H9 (cell line): ENCODE measurements at places on chromosomes 3 and 15.

- H3K27me3 ChIP-seq, result no peaks in the 10 kb centered on the region
- H3K27ac ChIP-seq, result no peak overlapping the region
- H3K4me1 ChIP-seq, result no peaks in the 10 kb centered on the region
- DNase-seq, result no peak
Measured at GRCh38 chr15:60843482-60843881, 364.5 kb upstream of the ICE2 start.

DNA sequence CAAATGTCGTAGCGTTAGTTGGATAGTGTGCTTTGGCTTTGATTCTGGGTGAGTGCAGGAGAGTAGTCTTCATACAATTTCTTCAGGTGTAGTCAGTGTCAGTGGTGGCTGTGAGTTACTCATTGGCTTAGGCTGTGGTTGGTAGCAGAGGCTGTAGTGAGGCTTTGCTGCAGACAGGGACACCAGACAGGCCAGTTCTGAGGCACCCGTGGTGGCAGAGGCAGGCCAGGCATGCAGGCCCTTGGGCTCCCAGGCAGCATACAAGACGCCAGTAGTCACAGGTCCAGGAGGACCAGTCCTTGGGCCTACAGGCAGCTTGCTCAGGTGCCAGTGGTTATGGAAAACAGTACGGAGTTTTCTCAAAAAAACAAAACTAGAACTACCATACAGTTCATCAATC, 61.3 kb downstream of the DMXL2 start:
- no peaks in the 10 kb centered on the region for H3K4me1 ChIP-seq
- H3K27me3 ChIP-seq, result no peaks in the 10 kb centered on the region
- DNase-seq, result peak; percentile 61
- H3K36me3 ChIP-seq, result no peaks in the 10 kb centered on the region

- H3K4me3 ChIP-seq, result no peak overlapping the region
- DNase-seq, result no peak
- H3K27ac ChIP-seq, result no peak overlapping the region
- peaks cover 12% of the 10 kb centered on the region for H3K36me3 ChIP-seq
Measured at GRCh38 chr3:52086976-52087663, 30.7 kb upstream of the DUSP7 start.

- no peaks in the 10 kb centered on the region for H3K4me1 ChIP-seq
- no peak for DNase-seq
- H3K27me3 ChIP-seq, result no peaks in the 10 kb centered on the region
- no peaks in the 10 kb centered on the region for H3K36me3 ChIP-seq
- H3K27ac ChIP-seq, result no peak overlapping the region
Measured at GRCh38 chr3:188415196-188415595, 261.2 kb downstream of the LPP start.

GRCh38 chr15:52255008-52255407, 40.6 kb downstream of the MYO5C start:
- H3K36me3 ChIP-seq, result no peaks in the 10 kb centered on the region; the same call in 2 of the 3 replicates
- no peak overlapping the region for H3K27ac ChIP-seq
- DNase-seq, result no peak
- H3K4me1 ChIP-seq, result no peaks in the 10 kb centered on the region; the same call in 1 of the 2 replicates

GRCh38 chr3:49017229-49017970, 980 bp downstream of the DALRD3 start:
- H3K27ac ChIP-seq, result no peak overlapping the region
- H3K4me1 ChIP-seq, result no peaks in the 10 kb centered on the region
- no peak for DNase-seq
- H3K27me3 ChIP-seq, result no peaks in the 10 kb centered on the region

GRCh38 chr3:194277786-194278130, 73.4 kb downstream of the CPN2 start:
- no peak overlapping the region for H3K4me3 ChIP-seq
- DNase-seq, result no peak
- no peaks in the 10 kb centered on the region for H3K27me3 ChIP-seq

- H3K27me3 ChIP-seq, result no peaks in the 10 kb centered on the region
- peak; percentile 88 for DNase-seq
- H3K4me1 ChIP-seq, result no peaks in the 10 kb centered on the region; the same call in 1 of the 2 replicates
- no peak overlapping the region for H3K27ac ChIP-seq
- 0 out of 3 replicates have a peak overlapping the region, but pooled peaks have one; percentile 32 for H3K4me3 ChIP-seq
- H3K36me3 ChIP-seq, result no peaks in the 10 kb centered on the region
Measured at GRCh38 chr15:75775296-75776064, 62.8 kb upstream of the CSPG4 start.

DNA sequence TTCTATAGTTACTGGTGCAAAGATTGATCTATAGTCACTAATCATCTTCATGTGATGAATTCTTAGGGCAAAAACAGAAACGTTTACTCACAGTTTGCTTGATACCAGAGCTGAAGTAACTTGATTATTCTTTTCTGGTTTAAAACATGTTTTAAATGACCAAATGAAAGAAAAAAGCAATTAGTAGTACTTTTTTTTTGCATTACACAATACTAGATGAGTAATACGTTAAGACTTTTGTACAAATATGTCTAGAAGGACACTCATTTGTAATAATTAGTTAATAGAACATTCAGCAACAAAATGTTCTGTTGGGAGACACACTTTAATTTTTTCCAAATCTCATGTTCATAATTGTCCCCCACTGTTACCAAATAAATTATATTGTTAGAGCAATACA, 523.2 kb downstream of the SOX2 start:
- H3K27ac ChIP-seq, result no peak overlapping the region
- H3K4me3 ChIP-seq, result no peak overlapping the region
- no peaks in the 10 kb centered on the region for H3K36me3 ChIP-seq
- H3K4me1 ChIP-seq, result no peaks in the 10 kb centered on the region; the same call in 1 of the 2 replicates

DNA sequence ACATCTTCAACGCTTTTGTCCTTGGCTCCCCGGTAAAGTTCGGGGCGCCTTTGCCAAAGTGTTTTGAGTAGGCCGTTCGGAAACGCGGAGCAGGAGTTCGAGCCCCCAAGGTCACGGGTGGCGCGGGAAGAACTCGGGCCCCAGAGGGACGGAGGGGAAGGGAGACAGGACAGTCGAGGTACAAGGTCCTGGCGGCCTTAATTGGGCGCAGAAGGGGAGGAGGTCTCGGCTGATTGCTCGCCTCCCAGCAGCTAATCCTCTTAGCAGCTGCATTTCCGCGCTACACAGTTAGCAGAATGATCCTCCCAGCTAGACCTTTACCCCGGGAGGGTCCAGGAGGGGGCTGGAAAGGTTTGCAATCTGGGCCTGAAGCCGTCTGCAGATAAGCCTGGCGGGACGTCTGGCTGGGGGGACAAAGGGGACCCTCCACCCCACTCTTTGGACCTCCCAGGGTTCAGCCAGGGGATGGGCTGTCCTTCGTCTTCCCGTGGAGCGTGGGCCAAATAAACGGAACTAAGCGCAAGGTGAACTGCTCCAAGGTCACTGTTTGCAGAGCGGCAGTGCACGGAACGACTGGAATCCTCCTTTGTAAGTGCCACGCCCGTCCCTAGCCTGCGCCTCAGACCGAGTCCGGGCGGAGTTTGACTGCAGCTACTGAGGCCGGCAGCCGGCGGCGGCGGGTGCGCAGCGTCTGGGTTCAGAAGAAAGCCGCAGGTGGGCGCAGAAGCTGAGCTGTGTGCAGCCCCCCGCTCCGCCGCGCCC, 7.2 kb downstream of the EOMES start:
- H3K27me3 ChIP-seq, result peaks cover 76% of the 10 kb centered on the region
- peak; percentile 64 for DNase-seq
- no peaks in the 10 kb centered on the region for H3K36me3 ChIP-seq
- peaks cover under 1% of the 10 kb centered on the region; the same call in 1 of the 2 replicates for H3K4me1 ChIP-seq
- no peak overlapping the region for H3K27ac ChIP-seq
- peak overlapping the region; percentile 48 for H3K4me3 ChIP-seq

DNA sequence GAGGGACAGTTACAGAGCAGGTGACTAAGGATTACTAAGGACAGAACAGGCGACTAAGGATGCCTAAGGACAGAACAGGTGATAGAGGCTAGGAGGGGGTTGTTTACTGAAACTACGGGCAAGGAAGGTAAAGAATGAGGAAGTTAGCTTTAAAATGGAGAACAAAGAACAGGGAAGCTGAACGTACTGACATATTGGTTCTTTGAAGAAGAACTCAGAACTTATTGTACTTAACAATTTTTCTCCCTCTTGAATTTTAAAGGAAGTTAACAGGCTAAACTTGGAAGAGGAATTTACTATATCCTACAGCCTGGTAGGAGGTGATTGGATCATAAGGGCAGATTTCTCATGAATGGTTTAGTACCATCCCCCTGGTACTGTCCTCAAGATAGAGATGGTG, 290.2 kb downstream of the SHQ1 start:
- DNase-seq, result no peak
- peaks cover 7% of the 10 kb centered on the region; the same call in 1 of the 2 replicates for H3K36me3 ChIP-seq
- no peak overlapping the region for H3K27ac ChIP-seq
- no peaks in the 10 kb centered on the region for H3K4me1 ChIP-seq

GRCh38 chr15:41480396-41481140, 13.1 kb upstream of the ITPKA start:
- H3K4me1 ChIP-seq, result no peaks in the 10 kb centered on the region
- DNase-seq, result no peak
- H3K27me3 ChIP-seq, result no peaks in the 10 kb centered on the region
- no peak overlapping the region for H3K27ac ChIP-seq
- no peak overlapping the region for H3K4me3 ChIP-seq

DNA sequence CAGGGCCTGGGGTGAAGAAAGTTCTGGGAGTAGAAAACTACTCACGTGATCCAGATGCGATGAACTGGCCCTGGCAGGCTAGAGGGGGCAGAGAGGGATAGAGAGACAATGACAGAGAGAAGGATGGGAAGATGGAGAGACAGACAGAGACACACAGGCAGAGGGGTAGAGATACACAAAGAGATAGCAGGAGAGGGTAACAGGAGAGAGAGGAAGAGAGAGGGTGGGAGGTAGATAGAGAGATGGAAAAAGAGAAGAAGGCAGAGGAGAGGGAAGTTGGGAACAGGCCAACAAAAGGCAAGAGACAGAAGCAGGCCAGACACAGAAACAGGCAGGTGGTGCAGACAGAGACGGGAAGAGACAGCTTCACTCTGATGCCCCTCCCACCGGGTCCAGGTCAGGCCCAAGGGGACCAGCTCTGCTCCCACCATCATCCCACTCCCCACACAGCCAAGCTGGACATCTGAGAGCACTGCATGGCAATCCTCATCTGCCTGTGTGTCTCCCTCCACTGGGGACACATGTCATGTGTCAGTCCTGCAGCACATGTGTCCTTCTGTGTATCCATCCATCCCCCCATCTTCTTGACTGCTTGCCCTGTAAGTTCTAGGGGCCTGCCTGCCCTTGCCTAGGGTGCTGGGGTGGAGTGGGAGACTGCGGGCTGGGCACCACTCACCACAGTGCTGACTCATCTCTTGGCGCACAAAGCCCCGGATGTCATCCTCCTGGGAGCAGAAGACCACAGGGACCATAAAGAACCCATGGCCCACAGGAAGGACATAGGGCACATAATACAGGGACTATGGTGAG, 2.2 kb upstream of the UCN2 start:
- H3K27ac ChIP-seq, result no peak overlapping the region
- H3K4me3 ChIP-seq, result no peak overlapping the region
- H3K36me3 ChIP-seq, result peaks cover 18% of the 10 kb centered on the region

DNA sequence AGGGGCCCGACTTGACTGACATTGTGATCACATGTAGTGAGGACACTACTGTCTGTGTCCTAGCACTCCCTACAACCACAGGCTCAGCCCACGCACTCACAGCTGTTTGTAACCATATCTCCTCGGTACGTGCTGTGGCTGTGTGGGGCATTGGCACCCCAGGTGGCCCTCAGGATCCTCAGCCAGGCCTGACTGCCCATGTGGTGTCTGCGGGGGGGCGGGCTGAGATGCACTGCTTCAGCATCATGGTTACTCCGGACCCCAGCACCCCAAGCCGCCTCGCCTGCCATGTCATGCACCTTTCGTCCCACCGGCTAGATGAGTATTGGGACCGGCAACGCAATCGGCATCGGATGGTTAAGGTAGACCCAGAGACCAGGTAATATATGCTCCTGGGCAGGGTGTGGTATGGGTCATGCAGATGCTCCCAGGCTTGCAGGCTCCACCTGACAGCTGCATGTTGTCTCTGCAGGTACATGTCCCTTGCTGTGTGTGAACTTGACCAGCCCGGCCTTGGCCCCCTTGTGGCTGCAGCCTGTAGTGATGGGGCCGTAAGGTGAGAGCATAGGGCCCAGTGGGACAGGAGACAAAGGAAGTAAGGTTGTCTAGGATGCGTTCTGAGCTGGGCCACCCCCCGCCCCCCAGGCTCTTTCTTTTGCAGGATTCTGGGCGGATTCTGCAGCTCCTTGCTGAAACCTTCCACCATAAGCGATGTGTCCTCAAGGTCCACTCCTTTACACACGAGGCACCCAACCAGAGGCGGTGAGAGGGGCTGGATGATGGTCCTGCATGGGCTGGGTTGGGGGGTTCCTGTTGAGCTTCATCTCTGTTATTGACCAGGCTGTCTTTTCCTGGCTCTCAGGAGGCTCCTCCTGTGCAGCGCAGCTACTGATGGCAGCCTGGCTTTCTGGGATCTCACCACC, 4.4 kb downstream of the DALRD3 start:
- no peaks in the 10 kb centered on the region for H3K27me3 ChIP-seq
- no peaks in the 10 kb centered on the region for H3K4me1 ChIP-seq
- H3K27ac ChIP-seq, result no peak overlapping the region
- DNase-seq, result peak; percentile 89

DNA sequence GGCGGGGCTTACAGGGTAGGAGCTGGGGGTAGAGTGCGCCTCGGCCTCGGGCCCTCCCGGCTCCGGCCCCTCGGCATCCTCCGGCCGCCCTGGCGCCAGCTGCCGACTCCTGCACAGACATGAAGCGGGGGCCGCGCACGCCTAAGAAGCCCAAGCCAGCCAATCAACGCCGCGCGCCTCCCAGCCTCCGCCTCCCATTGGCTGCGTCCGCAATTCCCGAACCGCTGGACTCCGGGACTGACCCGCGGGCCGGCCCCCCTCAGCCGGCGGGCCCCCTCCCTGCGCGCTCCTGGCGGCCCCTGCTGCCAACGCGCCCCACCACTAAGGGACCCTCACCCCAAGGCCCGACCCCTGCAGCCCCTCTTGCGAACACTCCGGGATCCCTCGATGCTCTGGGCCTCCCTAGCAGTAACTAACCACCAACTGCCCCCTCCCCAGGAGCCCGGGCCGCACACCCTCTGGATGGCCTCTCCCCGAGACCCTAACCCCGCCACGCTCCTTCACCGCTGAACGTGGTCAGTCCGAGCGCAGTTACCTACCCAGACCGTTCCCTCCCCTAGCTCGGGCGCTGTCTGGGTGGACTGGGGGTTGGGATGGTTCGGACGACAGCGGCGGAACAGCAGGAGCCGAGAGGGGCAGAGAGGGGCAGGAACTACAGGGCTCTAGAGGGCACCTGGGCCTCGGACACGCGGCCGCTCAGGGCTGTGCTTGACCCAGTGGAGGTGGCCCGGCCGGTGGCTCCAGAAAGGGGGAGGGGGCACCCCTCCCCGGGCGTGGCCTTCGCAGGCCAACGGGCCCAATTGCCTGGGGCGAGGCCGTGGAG, 5.0 kb downstream of the GATA2 start:
- peak overlapping the region; percentile 58 for H3K4me3 ChIP-seq
- H3K27ac ChIP-seq, result no peak overlapping the region
- peaks cover 87% of the 10 kb centered on the region for H3K27me3 ChIP-seq
- H3K4me1 ChIP-seq, result peaks cover 2% of the 10 kb centered on the region; the same call in 1 of the 2 replicates
- DNase-seq, result peak; percentile 93

- H3K36me3 ChIP-seq, result no peaks in the 10 kb centered on the region
- no peak overlapping the region for H3K27ac ChIP-seq
- peak overlapping the region; percentile 87 for H3K4me3 ChIP-seq
Measured at GRCh38 chr15:62059816-62060112, 483 bp downstream of the VPS13C start.

GRCh38 chr3:148600902-148601765, 96.6 kb upstream of the AGTR1 start:
- no peak overlapping the region for H3K4me3 ChIP-seq
- no peak for DNase-seq
- no peaks in the 10 kb centered on the region for H3K27me3 ChIP-seq
- H3K27ac ChIP-seq, result no peak overlapping the region
- no peaks in the 10 kb centered on the region for H3K36me3 ChIP-seq

GRCh38 chr3:50519471-50520089, 16.1 kb upstream of the CACNA2D2 start:
- H3K27me3 ChIP-seq, result no peaks in the 10 kb centered on the region

- no peak overlapping the region for H3K4me3 ChIP-seq
- H3K4me1 ChIP-seq, result peaks cover 5% of the 10 kb centered on the region; the same call in 1 of the 2 replicates
- no peak overlapping the region for H3K27ac ChIP-seq
Measured at GRCh38 chr3:120769436-120769835, 26.9 kb downstream of the GTF2E1 start.
